ENCODE measurements at places on chromosomes 4 and X.
A peak's percentile ranks its signal among the peaks of the same experiment; 100 is the strongest.

DNA sequence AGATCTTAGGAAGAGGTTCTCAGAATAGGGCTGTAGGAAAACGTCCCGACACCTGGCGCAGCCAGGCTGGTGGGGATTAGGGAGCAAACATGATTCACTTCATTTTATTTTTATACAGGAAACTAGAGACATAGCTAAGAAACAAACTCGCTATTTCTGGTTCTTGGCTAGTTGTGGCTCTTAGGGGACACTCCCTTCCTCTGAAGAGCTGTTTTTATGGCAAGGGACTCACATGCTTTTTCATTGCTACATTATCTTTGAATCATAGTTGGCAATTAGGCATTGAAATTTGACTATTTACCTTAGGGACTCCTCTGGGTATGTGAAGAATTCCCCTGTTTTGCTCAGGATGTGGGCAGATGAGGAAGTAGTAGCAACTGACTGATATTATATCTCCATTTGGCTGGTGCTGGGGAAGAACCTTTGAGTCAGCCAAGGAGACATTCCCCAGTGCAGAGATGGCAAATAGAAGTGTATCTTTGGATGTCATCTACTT, 174.5 kb downstream of the SMIM20 start:
- DNase-seq: peak; percentile 23

DNA sequence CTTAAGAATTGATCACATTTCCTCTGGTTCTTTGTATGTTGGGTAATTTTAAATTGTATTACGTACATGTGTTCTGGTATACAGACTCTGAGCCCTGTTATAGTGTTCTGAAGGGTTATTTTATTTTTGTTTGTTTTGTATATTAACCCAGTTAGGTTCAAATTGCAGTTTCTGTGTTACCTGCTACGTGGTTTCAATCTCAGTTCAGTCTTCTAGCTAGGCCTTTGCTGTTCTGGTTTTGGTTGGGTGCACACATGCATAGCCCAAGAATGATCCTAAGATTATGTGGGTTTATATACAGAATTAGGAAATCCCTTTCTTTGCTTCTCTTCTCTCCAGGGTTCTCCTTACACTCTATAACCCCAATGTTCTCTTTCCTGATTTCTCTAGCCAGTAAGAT, 161.0 kb downstream of the PPP1R2C start:
- DNase-seq: no peak

GRCh38 chr4:153497091-153497531, 31.0 kb downstream of the TMEM131L start:
- DNase-seq: no peak

GRCh38 chr4:128848461-128848860, 39.0 kb downstream of the JADE1 start:
- no peak for DNase-seq

- no peak for DNase-seq
Observed at GRCh38 chrX:150406596-150406995, 43.5 kb downstream of the MAMLD1 start.

DNA sequence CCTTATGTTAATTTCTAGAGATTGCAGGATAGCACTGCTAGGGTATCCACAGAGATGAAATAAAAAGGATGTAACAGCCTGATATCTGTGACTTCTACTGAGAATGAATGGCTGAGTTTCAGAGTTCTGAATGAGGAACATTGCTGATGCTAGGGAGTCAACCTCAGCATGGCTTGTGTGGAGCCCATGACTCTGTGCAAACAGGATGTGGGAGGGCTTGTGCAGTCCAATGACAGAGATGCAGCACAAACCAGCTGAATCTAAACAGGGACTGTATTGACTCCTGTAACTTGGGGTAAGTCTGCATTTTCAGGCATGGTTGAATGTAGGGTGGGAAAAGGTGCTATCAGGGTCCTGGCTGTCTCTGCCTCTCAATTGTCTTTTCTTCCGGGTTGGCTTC, 5.3 kb upstream of the RASL11B start:
- no peak for DNase-seq

- DNase-seq: no peak
Observed at GRCh38 chr4:151753056-151753455, 7.8 kb downstream of the GATB start.

DNA sequence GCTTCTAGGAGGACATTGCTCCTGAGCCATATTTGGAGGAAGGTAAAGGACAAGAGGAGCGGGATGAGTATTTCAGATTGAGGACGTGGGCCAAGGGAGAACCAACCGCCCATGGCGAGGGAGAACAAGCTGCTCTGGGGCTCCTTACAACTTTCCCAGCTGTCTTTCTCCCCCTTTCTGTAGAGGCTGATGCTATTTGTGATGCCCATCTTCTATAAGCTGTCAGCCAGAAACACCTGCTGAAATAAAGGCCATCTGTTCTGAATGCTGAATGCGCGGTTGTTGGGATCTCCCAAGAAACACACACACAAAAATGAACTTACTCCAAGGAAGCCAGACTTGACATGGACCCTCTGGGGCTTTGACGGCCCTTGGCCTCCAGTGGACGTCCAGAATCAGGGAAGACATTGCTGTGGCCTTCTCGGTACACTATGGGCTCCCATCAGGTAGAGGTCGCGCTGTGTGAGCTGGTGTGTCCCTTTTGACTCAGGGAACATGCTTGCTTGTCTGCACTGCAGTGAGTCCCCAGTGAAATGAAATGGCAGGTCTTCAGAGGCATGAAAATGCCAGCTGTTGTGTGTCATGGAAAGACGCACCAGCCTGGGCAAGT, 30.9 kb downstream of the RWDD4 start:
- no peak for DNase-seq

GRCh38 chrX:133555782-133556458, 140.6 kb upstream of the GPC4 start:
- DNase-seq: no peak

All from gastrocnemius medialis (tissue), 4 donors.